Mammary epithelial cell (primary cell): ENCODE measurements at places on chromosomes 16 and 17. TPM values are rescaled to one million over a fixed set of nuclear protein-coding genes. Genes with fewer than 3 reads are reported as not detected.

DRC7 gene
- not detected in 2 replicates for total RNA-seq

TBC1D3C gene
- total RNA-seq, result not detected in 2 replicates

KRTAP2-1 gene
- not detected for total RNA-seq

SLC12A3 gene
- not detected for total RNA-seq

STX1B gene
- 0.33 TPM for total RNA-seq

PRM1 gene
- not detected in 2 replicates for total RNA-seq

GP1BA gene
- total RNA-seq, result not detected

SLC38A10 gene
- 71.7 and 82.3 TPM in 2 replicates for total RNA-seq

PRSS8 gene
- total RNA-seq, result 69.4 and 82.8 TPM in 2 replicates

VMO1 gene
- 0.17 TPM for total RNA-seq

KCNJ18 gene
- not detected in 2 replicates for total RNA-seq
